ENCODE measurements at places on chromosomes 3 and 15.

GRCh38 chr15:79640206-79640605, 208.1 kb downstream of the MINAR1 start:
- DNase-seq = peak; percentile 56

GRCh38 chr3:4850211-4850927, 128.9 kb upstream of the BHLHE40 start:
- no peak for DNase-seq

- DNase-seq = peak; percentile 9
These were observed 162.4 kb downstream of the NSUN3 start for GRCh38 chr3:94225148-94225865.

GRCh38 chr3:157859541-157859940, 246.7 kb downstream of the SHOX2 start:
- DNase-seq = no peak

All from kidney epithelial cell (primary cell).